A549 treated with CpdA at 1 μM for 4 hours (cell line): ENCODE measurements at places on chromosomes 7 and 10. TPM values are rescaled to one million over a fixed set of nuclear protein-coding genes. Genes with fewer than 3 reads are reported as not detected.

The FAM13C gene
- total RNA-seq: 0.08 to 0.32 TPM (median 0.14 TPM) in 4 of 5 replicates, not detected in the other

The PTPN20 gene
- 4.0 to 5.3 TPM (median 4.5 TPM) in 5 replicates for total RNA-seq

The PPP1R17 gene
- not detected in 5 replicates for total RNA-seq

The PHYHIPL gene
- 0.13 to 0.38 TPM (median 0.29 TPM) in 5 replicates for total RNA-seq

The NUTM2D gene
- 1.1 to 1.5 TPM (median 1.4 TPM) in 5 replicates for total RNA-seq

The TMEM229A gene
- total RNA-seq: not detected in 5 replicates

The PVRIG gene
- not detected in 5 replicates for total RNA-seq

The GLCCI1 gene
- 1.2 to 1.5 TPM (median 1.4 TPM) in 5 replicates for total RNA-seq

The TAF3 gene
- 7.8 to 9.7 TPM (median 8.6 TPM) in 5 replicates for total RNA-seq

The ATP5F1C gene
- 275 to 321 TPM (median 290 TPM) in 5 replicates for total RNA-seq

The GHRHR gene
- total RNA-seq: not detected in 5 replicates

The NEUROD6 gene
- total RNA-seq: not detected in 5 replicates

The LRMDA gene
- 2.9 to 4.7 TPM (median 4.1 TPM) in 5 replicates for total RNA-seq

The JAKMIP3 gene
- 1.8 to 2.1 TPM (median 1.9 TPM) in 5 replicates for total RNA-seq

The PLCE1 gene
- total RNA-seq: 4.5 to 7.0 TPM (median 5.7 TPM) in 5 replicates

The SEMA3E gene
- total RNA-seq: 2.2 to 3.4 TPM (median 2.8 TPM) in 5 replicates

The PRKCQ gene
- total RNA-seq: 4.0 to 5.1 TPM (median 4.4 TPM) in 5 replicates

The ACSL5 gene
- 0.08 to 0.21 TPM (median 0.13 TPM) in 5 replicates for total RNA-seq

The LBX1 gene
- not detected in 5 replicates for total RNA-seq

The MYH16 gene
- total RNA-seq: 0.64 to 1.0 TPM (median 0.84 TPM) in 5 replicates

The BAZ1B gene
- 54.1 to 72.4 TPM (median 61.7 TPM) in 5 replicates for total RNA-seq

The FAM20C gene
- 29.8 to 39.0 TPM (median 35.5 TPM) in 5 replicates for total RNA-seq

The BRAT1 gene
- total RNA-seq: 25.2 to 40.5 TPM (median 35.0 TPM) in 5 replicates

The ZNF775 gene
- 4.3 to 7.4 TPM (median 6.8 TPM) in 5 replicates for total RNA-seq

The HOXA6 gene
- total RNA-seq: 1.4 to 1.9 TPM (median 1.8 TPM) in 5 replicates

The CDH23 gene
- total RNA-seq: 2.0 to 2.9 TPM (median 2.2 TPM) in 5 replicates

The APBB1IP gene
- total RNA-seq: 9.3 to 11.1 TPM (median 10.5 TPM) in 5 replicates

The CTAGE15 gene
- not detected in 5 replicates for total RNA-seq

The MCM10 gene
- total RNA-seq: 21.6 to 30.8 TPM (median 23.2 TPM) in 5 replicates

The MKRN1 gene
- total RNA-seq: 54.2 to 68.6 TPM (median 56.8 TPM) in 5 replicates

The CUBN gene
- 0.05 to 0.28 TPM (median 0.11 TPM) in 5 replicates for total RNA-seq

The SYT15 gene
- 2.2 to 2.8 TPM (median 2.6 TPM) in 5 replicates for total RNA-seq

The LMOD2 gene
- not detected in 5 replicates for total RNA-seq

The OR2A12 gene
- total RNA-seq: not detected in 5 replicates

The ZNF239 gene
- 2.4 to 2.9 TPM (median 2.4 TPM) in 5 replicates for total RNA-seq

The CHCHD3 gene
- total RNA-seq: 82.9 to 92.6 TPM (median 84.7 TPM) in 5 replicates

The AGAP4 gene
- 5.9 to 10.4 TPM (median 6.9 TPM) in 5 replicates for total RNA-seq

The NIPSNAP2 gene
- total RNA-seq: 42.6 to 57.4 TPM (median 47.9 TPM) in 5 replicates

The RET gene
- 0.40 to 0.74 TPM (median 0.50 TPM) in 5 replicates for total RNA-seq

The NACAD gene
- total RNA-seq: 0.14 to 0.26 TPM (median 0.16 TPM) in 5 replicates

The TMEM213 gene
- total RNA-seq: not detected in 5 replicates

The RPEL1 gene
- 0.06 TPM in 1 of 5 replicates, not detected in the others for total RNA-seq

The CABCOCO1 gene
- total RNA-seq: 0.14 to 1.5 TPM (median 0.54 TPM) in 5 replicates

The SFXN2 gene
- 2.7 to 4.1 TPM (median 3.6 TPM) in 5 replicates for total RNA-seq

The C7orf57 gene
- total RNA-seq: 0.26 to 0.61 TPM (median 0.37 TPM) in 5 replicates
